ENCODE measurements at places on chromosomes 2 and 18.

GRCh38 chr2:54709336-54709809 is 14.1 kb upstream of the EML6 start:
- DNase-seq: peak; percentile 39

GRCh38 chr18:26342646-26343045 is 116.4 kb downstream of the TAF4B start:
- no peak for DNase-seq

DNA sequence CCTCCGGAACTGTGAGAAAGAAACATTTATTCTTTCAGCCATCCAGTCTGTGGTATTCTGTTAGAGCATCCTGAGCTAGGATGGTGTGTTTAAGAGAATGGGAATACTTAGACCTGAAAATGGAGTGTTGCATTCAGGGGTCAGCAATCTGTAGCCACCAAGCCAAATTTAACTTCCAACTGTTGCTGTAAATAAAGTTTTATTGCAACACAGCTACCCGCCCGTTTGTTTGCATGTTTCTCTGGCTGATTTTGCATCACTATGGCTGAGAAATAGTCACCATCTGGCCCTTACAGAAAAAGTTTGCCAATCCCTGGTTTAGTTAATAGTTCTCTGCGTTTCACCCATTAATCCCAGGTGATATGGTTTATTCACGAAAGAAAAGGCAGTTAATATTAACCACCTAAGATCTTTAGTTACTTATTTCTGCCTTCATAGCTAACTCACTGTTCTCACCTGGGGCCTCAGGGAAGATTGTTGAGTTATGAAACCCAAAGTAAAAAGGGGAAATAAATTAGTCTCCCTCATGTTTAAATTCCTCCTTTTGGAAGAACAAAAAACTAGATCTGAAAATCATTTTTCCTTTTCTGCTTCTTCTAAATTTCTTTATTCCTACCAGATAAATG is 9.5 kb upstream of the CYS1 start:
- no peak for DNase-seq

GRCh38 chr2:37649518-37649917 is 21.9 kb downstream of the CDC42EP3 start:
- DNase-seq: no peak

DNA sequence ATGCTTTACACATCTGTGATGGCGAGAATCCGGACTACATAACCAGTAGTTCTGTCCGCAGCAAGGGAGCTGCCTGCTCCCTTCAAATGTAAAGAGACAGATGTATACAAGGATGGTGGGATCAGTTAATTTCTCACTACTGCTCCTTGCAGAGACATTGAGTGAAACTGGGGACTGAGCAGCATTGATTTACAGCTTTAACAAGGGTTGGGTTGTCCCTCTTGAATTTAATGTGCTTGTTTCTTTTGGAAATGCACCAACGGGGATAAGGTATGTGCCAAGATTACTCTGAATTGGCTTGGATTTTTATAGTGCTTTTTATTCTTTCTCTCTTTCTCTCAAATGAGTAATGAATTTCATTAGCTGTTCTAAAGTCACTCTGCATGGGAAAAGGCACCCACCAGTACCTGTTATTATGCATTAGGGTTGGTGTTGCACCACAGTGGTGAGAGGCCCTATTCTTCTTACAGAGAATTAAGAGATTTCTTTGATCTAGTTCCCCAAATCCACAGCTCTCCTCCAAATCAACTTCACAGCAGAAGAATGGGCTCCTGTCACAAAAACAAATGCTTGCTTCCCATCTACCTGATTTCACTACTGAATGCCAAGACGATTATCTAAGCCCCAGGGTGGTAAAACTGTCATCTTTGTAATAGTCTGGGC is 107.6 kb downstream of the DOCK10 start:
- no peak for DNase-seq

- no peak for DNase-seq
Observed at GRCh38 chr18:54850598-54850997, 22.3 kb downstream of the RAB27B start.

- DNase-seq: no peak
Observed at GRCh38 chr2:7825591-7826312, 856.1 kb upstream of the ID2 start.

- no peak for DNase-seq
Observed at GRCh38 chr2:239790721-239791120, 234.4 kb downstream of the NDUFA10 start.

DNA sequence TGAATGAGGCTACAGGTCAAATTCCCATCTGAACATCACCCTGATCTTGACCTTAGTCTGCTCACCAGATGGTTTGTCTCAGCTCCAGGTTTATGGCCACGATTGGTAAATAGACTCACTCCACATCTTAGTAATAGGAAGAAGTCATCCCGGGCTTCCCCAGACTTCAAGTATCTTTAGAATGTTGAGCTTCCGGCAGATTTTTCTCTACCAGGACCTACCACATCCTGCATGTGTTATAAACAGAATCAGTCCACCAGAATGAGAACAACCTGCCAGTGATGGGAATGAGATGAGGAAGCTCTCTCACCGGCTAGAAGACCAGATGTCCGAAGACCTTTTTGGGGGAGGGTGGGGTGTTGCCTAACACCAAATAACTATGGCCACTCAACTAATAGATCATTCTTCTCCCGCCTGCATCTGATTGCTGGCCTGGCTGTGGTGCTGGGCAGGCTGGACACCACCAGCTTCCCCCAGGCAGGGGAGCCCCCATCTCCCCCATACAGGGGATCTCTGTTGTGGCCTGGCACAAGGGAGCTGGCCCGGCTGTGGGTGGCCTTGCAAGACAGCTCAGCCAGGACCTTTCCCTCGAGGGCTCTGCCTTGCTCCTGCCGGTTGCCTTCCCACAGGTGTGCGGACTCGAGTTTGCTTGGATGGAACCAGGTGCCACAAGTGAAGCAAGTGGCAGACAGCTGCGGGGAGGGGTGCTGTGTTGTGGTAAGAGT is 88.5 kb downstream of the SH3RF3 start:
- no peak for DNase-seq

- no peak for DNase-seq
Observed at GRCh38 chr18:13390196-13390595, 171.6 kb downstream of the LDLRAD4 start.

DNA sequence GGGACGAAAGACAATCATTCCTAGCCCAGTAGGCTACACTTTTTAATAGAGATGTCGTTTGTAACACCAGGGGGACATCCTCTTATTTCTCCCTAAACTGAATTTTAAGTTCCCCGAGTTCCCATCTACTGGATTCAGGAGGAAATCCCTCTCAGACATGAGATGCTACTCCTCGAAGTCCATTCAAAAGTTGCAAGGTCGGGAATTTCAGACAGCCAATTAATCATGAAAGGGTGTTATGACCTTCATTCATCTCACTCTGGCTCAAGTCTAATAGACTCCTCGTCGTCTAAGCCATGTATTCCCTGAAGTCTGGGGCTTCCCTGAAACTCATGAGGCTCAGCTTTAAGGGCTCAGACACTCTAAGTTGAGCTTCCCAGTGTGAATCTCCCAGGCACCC is 1.2 kb upstream of the DSC3 start:
- DNase-seq: no peak

DNA sequence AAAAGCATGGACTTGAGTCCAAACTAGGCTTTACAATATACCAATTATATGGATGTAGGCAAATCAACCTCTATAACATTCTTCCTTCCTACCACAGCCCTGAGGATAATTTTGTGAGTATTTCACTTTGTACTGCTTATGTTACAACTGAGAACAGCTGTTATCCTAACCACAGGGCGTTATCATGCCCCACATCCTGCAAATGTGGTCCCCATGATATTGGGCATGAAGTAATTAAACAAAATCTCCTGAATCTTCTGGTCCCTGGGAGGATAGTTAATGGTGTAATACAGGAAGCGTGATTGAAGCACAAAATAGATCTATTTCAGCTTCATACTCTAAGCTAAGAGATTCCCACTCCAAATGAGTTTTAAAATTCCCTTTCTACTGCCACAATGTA is 223.6 kb downstream of the CDH20 start:
- DNase-seq: no peak

DNA sequence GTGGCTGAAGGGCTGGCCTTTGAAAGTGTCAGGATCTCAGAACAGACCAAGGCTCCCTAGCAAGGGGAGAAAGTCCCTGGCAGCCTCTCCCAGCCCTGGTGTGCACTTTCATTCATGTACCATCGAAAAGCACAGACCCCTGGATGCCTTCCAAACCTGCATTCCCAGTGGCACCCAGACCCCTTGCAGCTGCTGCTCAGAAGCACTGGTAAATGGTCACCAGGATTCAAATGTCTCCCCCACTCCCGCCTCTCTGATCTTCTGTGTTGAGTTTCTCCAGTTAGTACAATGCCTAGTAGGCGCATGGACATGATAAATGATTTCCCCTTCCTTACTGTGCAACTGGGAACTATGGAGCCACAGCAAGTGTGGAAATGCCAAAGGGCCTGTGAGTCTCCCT is 180.0 kb downstream of the GLI2 start:
- no peak for DNase-seq

DNA sequence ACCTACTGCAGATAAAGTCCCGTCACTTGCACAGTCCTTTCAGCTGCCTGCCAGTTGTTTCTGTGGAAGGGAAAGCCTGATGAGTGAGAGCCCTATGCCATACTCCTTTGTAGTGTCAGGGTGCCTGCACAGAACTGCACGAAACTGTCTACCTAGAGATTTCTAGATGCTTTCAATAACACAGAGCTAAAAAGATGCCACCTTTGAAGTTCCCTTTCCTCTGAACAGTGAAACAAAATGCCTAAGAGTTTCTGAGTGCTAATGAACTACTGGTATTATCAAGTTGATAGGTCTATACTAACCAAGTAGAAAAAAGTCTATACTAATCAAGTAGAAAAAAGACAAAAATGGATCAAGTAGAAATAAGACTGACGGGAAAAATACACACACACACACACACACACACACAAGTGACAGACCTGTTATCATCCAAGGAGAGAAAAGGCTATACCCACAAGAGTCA is 79.0 kb downstream of the TLK1 start:
- no peak for DNase-seq

GRCh38 chr2:66452917-66453316 is 18.0 kb downstream of the MEIS1 start:
- no peak for DNase-seq

DNA sequence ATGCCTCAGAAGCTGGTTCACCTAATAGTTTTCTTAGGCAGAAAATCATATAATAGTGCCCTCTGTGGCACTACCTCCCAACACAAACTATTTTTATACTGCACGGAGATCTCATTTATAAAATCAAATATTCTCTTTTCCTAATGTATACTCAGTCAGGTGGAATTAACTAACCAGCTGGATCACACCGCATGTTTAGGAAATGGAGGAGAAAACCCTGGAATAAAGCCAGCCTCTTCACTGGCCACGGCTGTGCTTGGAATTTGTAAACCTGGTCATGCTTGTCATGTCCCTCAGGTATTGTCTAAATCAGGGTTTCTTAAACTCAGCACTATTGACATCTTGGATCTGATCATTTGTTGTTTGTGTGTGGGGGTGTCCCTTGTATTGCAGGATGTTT is 85.6 kb downstream of the DOCK10 start:
- no peak for DNase-seq

GRCh38 chr2:143629340-143629739 is 500.1 kb downstream of the ARHGAP15 start:
- DNase-seq: no peak

- DNase-seq: no peak
Observed at GRCh38 chr2:119181391-119181790, 22.8 kb upstream of the C1QL2 start.

DNA sequence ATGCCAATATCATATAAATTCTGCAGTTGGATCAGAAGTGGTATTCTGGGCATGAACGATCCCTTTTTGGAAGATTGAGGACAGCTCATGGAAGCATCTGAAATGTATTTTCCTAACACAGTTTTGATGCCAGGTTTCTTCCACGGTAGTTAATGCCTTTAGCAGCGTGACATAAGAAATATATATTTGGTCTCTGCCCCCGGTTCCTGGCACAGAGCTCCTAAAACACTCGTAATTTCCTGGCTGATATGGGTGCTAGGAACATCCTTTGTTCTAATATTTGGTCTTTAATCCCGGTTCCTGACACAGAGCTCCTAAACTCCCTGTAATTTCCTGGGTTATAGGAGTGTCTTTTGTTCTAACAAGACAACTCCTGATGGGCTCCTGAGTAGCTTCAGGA is 8.2 kb upstream of the CABLES1 start:
- DNase-seq: no peak

GRCh38 chr2:114709936-114710850 is 267.8 kb downstream of the DPP10 start:
- no peak for DNase-seq

- DNase-seq: no peak
Observed at GRCh38 chr2:105262651-105263091, 21.1 kb downstream of the GPR45 start.

DNA sequence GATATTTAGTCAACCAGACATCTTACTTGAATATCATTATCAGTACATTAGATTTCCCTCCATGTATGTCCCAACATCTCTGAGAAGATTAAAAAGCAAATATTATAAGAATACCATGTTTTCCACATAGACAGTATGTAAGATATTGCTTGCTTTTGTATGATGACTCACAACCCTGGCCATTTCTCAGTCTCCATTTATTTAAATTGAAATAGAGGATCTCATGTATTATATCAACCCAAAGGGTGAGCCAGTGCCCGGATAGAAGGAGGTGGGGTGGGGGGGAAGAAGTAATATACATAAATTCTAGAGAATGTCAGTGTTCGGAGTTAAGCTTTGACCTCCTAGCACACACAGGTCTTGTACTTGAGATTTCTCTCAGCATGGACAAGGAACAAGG is 109.6 kb downstream of the KYNU start:
- no peak for DNase-seq

GRCh38 chr18:53944721-53945120 is 279.7 kb downstream of the MBD2 start:
- DNase-seq: peak; percentile 19

DNA sequence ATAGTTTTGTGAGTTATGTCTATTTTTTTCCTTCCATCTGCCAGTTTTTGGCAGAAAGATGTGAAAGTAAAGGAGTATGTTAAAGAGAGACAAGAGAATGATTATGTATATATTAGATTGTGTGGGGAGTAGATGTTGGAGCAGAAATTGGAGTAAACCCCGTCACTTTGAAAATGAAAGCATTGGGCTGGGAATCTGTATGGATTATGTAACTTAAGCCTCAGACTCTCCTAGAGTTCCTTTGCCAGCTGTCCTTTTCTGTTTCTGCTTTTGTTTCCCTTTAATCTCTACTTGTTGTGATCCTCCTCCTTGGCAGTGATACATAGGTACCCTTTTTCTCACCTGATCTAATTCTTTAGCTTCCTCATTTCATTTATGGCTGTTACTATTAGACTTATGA is 19.2 kb downstream of the CCDC138 start:
- DNase-seq: no peak

DNA sequence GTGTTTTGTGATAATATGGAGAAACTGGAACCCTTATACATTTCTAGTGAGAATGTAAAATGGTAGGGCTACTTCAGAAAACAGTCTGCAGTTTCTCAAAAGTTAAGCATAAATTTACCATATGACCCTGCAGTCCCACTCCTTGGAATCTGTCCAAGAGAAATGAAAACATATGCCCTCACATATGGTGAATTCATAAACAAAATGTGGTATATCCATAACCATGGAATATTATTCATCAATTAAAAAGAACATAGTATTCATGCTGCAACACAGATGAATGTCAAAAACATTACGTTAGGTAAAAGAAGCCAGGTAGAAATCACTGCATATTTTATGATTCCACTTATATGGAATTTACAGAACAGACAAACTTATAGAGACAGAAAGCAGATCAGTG is 11.8 kb downstream of the ROCK2 start:
- DNase-seq: no peak
